WTC11 (cell line): ENCODE measurements at places on chromosomes 4 and X.

DNA sequence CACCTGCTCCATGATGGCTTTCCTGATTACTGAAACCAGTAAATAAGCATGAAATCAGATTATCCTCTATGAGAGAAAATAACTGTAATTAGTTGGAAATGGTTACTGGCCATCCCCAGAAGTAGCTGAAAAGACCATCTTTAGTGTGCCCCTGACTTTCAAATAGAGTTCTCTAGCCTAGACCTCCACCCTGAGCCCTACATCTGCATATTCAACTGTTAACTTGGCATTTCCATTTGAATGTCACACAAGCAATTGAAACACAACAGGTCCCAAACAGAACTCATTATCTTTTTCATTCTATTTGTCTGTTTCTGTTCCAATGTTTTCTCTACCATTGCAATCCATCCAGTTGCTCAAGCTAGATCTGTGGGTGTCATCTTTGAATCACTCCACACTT lies 952.3 kb downstream of the RPA4 start:
- DNase-seq = no peak

DNA sequence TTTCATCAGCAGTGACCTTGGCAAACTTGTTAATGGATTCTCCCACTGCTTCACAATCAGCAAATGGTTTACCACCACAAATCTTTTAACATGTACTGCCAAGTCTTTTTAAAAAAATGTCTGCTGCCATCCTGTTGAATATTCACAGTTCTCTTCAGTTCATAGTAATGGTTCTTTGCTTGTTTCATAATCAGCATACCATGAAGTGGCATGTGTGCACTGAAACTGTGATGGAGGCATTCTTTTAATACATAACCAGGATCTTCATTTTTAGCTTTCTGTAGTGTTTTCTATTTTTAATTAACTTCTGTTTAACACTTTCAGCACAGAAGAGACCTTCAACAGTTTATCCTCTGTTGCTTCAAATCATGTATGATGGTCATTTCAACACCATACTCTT lies 230.1 kb upstream of the ARSJ start:
- DNase-seq = no peak

DNA sequence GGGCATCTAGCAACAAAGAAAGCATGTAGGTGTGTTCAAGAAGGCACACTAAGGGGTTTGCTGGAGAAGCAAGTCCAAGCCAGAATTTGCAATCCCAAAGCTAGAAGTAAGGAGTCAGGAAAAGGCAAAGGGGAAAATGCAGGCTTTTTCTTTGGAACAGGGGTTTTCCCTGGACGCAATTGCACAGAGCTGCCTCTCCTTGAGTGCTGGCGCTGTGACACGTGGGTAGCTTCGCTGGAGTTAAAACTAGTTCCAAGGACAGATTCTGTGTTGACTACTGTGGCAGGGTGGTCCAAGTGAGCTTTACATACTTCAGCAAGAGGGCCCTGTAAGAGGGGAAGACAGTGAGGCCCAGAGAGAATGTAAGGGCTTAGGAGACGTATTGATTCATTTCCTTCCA lies 277.1 kb downstream of the ADGRA3 start:
- peak; percentile 38 for DNase-seq

DNA sequence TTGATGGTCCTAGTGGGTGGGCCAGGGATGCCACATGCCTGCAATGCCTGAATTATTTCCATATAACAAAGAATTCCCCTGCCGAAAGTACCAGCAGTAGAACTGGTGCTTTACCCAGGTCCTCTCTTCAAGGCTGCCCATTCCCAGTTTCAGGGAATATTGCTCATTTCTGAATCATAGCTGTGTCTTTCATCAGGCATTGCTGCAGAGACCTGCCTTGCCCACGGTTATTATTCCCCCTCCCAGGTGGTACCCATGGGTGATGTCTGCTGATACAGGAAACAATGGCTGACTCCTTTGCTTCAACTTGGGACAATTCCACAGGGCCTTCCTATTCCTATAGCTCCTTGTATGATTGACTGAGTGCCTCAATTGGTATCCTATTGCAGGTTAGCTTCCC lies 9.7 kb upstream of the IQCM start:
- no peak for DNase-seq

DNA sequence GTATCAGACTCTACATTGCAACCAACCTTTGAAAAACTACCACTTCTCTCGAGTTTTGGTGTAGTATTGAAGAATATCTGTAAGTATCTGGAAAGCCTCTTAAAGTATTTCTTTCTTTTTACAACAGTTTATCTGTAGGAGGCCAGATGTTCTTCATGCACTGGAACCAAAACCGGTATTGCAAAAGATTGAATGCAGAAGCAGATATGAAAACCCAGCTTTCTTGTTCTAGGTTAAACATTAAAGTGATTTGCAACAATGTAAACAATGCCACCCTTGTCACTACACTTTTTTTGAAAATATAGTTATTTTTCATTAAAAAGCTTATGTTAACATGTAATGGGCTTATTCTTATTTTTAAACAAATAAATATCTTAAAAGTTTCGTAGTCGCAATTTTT lies 27.2 kb downstream of the PLS3 start:
- no peak for DNase-seq

GRCh38 chr4:128958194-128958593 lies 135.1 kb downstream of the SCLT1 start:
- no peak for DNase-seq

DNA sequence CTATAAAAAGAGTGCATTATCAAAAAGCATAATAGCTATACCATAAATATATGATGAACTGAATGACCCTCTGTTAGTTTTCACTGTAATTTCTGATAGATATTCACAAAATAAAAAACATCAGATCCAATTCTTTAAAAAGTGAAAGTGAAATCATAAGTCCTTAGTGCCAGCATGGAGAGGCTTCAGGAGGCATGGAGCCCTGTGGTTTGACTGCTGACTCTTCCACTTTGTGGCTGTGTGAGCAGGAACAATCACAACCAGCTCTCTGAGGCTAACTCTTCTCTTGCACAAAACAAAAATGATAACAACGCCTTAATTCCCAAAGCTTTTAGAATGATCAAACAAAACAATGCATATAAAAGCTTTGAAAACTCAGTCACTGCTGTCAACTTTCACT lies 1143.9 kb downstream of the PDHA2 start:
- no peak for DNase-seq

GRCh38 chr4:55979562-55979961 lies 30.8 kb downstream of the CEP135 start:
- no peak for DNase-seq

DNA sequence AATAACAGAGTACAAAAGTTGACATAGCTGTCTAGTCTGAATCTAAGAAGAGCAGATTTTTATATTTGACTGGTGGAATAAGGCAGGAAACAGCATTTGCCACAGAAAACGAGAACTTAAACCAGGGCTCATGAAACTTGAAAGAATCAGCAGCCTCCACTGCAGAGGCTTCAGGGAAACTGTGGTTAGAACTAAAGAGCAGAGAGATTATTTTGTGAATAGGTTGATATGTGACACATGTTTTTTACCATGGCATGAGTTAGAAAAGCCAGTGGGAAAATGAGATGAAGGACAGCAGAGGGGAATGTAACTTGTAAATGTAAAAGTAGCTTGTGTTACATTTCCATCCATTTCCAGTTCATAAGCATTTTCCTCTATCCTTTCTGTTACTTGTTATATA lies 63.7 kb upstream of the CAMK2D start:
- DNase-seq = no peak

DNA sequence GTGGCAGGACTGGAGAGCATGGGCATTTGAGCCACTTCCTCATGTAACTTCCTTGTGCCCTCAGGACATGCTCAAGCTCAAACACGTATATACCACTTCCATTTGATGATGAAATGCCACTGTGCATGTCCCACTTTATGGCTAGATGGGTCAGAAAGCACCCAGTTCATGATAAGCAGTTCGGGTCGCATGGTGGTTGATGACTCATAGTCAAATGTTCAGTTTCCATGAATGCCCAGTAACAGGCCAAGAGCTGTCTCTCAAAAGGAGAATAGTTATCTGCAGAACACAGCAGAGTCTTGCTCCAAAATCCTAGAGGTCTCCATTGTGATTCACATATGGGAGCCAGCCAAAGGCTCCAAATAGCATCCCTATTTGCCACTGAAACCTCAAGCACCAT lies 48.9 kb upstream of the SPIN3 start:
- DNase-seq = no peak

GRCh38 chrX:40151211-40152172 lies 53.7 kb upstream of the BCOR start:
- peak; percentile 19 for DNase-seq

GRCh38 chr4:176443646-176444409 lies 124.1 kb downstream of the SPCS3 start:
- DNase-seq = no peak

DNA sequence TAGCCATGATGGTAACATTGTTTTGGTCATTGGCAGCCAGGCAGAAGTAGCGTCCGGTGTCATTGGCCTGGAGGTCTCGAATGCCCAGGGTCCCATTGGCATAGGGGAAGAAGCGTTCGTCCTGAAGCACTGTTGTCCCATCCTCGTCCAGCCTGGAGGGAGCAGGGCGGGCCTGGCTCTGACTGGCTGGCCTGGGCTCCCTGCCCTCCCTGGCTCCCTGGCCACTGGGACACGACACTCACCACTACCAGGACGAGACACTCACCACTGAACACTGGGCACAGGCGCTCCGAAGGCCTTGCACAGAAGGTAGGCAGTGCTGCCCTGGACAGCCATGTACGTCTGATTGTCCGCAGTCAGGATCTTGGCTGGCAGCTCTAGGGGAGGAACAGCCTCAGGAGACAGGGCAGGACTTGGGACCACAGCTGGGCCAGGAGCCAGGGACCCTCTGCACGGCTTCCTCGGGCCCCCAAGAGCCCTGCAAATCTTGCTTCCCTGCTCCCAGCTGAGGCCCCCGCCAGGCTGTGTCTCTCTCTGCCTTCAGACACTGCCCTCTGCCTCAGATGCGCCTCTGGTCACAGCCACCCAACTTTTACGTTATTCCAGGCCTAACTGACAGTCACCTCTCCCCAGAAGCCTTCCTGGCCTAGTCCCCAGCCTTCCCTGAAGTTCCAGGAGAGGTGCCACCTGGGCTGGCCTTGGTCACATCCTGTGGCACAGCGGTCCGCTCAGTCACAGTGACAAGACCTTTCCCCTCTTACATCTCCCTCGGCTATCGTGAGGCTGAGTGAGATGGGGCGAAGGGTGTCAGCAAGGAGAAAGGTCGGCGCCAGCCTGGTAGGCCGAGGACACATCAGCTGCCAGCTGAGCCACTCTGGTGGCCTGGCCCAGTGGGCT lies 17.1 kb downstream of the L1CAM start:
- DNase-seq = no peak

- DNase-seq = no peak
Observed at GRCh38 chr4:181682367-181683047, 560.7 kb upstream of the TENM3 start.

DNA sequence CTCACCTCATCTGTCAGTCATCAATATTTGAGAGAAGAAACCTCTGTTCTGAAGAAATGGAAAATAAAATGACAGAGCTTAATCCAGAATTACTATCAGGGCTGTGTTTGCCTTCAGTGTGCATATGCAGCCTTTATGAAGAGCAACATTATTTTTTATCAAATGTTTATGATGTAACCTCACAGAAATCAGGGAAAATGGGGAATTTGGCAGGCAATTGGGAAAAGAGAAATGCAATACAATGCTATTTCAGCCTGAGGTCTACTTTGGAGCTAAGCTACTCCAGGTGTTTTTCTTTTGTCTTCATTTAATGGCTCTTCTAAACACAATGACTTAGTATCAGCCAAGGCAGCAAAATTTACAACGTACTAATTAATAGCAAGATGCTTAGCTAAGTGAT lies 241.1 kb upstream of the TET2 start:
- no peak for DNase-seq

GRCh38 chrX:134721766-134722532 lies 63.7 kb upstream of the PLAC1 start:
- DNase-seq = no peak

DNA sequence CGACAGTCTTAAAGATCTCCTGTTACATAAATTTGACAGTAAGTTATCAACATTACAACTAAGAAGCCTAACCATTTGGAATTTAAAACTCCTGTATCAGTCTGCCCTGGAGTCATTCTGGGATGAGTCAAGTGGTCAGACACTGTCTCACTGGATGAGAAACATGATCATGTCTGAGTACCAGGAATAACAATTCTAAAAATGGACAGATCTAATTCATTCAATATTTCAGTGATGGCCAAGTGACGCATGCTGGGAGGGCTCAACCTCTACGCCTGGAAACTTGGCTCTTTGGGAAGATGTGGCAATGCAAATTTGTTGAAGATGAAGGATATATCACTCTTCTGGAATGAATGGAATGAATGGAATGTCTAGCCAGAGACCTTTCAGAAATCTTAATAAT lies 1427.2 kb downstream of the STIM2 start:
- DNase-seq = no peak

DNA sequence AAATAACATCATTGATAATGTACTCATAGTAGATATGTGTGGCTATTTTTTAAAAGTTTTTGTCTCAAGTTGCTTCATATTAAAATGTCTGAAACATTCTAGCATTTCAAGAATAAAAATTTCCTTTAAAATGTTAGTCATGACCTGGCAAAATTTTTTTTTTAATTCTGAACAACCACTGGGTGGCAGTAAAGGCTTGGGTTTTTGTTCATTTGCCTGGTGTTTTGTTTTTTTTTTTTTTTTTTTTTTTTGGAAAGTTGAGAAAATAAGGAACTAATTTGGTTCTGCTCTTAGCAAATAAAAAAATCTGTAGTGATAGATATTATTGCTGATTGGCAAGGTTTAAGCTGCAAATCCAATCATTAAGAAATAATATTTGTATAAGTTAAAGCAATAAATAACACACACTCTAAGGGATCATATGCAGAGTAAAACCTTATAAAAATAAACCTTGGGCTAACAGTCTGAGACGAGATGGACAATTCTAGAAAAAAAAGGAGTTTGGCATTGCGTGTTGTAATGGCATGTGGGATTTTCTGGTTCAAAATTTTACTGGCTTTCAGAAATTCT lies 81.4 kb downstream of the CEP44 start:
- DNase-seq = no peak

DNA sequence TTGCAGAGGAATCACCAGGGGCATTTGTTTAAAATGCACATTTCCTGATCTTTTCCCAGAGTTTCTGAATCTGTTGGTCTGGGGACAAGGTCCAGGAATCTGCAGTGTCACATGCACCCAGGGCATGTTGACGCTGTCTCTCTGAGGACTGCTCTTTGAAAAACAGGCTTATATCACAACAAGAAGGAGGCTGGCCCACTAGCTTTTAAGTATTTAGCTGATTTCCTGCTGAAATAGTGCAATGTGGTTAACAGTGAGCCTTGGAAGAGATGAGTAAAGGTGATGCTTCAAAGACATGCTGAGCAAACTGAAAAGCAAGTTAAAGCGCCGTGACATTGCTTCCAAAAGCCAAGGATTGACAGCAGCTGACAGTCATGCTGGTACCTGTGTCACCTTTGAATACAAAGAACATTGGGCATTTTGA lies 18.6 kb upstream of the SEPSECS start:
- DNase-seq = no peak
